ENCODE measurements at places on chromosomes 13 and 19. TPM values are rescaled to one million over a fixed set of nuclear protein-coding genes. Genes with fewer than 3 reads are reported as not detected.

DNA sequence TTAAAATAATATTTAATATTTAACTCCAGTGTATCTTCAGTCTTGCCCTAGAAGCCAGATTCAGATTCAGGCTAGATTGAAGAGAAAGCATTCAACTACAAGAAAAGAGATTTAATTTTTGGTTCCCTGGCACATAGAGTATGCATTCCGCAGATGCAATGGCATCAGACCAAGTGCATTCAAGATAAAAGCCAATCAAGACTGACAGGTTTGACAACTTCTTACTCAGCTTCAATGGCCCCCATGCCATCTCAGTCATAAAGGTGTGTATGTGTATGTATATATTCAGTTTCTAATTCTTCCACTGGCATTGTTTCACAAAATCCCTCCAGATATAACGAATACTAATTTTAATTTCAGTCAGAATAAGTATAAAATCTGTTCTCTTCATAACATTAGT is 650.8 kb upstream of the GPC6 start:
- no peak overlapping the region for H3K27ac ChIP-seq
- no peaks in the 10 kb centered on the region for H3K27me3 ChIP-seq
- H3K4me1 ChIP-seq = no peaks in the 10 kb centered on the region
- H3K36me3 ChIP-seq = no peaks in the 10 kb centered on the region

- H3K36me3 ChIP-seq = no peaks in the 10 kb centered on the region
- H3K4me3 ChIP-seq = no peak overlapping the region
- H3K27me3 ChIP-seq = no peaks in the 10 kb centered on the region
- no peak overlapping the region for H3K27ac ChIP-seq
Observed at GRCh38 chr19:42989851-42990250, 36.4 kb downstream of the PSG11 start.

- H3K4me1 ChIP-seq = peaks cover 20% of the 10 kb centered on the region
- DNase-seq = no peak
- H3K4me3 ChIP-seq = peak overlapping the region; percentile 79
- H3K27me3 ChIP-seq = peaks cover 19% of the 10 kb centered on the region
- peak overlapping the region; percentile 83 for H3K27ac ChIP-seq
Observed at GRCh38 chr13:41457589-41458186, 338 bp downstream of the RGCC start.

GRCh38 chr13:113817860-113818691 is 45.8 kb downstream of the GAS6 start:
- H3K4me1 ChIP-seq = peaks cover 54% of the 10 kb centered on the region
- no peaks in the 10 kb centered on the region for H3K27me3 ChIP-seq
- H3K27ac ChIP-seq = no peak overlapping the region
- no peak for DNase-seq

DNA sequence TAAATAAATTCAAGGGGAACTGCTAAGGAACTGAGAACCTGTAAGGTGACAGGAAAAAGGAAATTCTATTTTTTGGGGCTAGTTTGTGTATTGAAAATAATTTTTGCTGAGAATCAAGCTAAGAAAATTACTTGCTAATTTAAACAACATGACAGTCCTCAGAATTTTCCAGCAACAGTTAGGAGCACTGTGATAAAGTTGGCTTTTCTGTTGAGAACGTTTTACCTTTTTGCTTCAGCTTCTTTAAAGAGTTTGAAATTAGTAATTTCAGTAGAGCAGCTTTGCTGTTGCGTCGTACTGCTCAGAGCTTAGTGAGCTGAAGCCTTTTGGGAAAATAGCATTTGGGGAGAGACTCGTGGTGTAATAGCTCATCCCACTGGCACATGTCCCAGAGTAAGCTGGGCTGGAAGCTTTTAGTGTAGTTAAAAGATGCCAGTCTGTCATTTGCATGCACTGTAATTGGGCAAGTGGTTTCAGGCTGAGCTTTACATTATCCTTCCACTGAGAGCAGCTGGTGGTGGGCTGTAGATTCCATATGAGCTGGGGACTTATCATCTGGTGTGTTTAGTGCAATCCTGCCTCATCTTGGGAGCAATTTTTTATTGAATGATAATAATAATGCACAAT is 69.8 kb downstream of the LRCH1 start:
- H3K4me3 ChIP-seq = no peak overlapping the region
- peak; percentile 10 for DNase-seq
- H3K4me1 ChIP-seq = no peaks in the 10 kb centered on the region
- H3K27ac ChIP-seq = no peak overlapping the region

DNA sequence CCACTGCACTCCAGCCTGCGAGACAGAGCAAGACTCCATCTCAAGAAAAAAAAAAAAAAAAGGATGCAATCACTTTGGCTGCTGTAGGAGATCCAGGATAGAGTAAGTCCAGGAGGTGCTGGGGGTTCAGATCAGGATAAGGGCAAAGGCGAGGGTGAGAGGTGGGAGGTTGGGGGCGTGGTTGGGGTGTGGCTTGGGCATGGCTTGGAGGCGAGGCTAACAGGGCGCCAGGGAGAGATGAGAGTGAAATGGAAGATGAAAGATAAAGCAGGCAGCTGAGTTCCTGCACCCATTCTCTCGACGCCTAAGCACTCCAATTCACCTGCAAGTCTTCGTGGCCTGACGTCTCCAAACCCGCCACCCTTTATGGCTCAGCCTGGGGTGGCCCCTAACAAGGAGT is 25.0 kb upstream of the ZNRF4 start:
- no peak for DNase-seq
- H3K27me3 ChIP-seq = no peaks in the 10 kb centered on the region
- no peak overlapping the region for H3K4me3 ChIP-seq
- peaks cover 5% of the 10 kb centered on the region for H3K4me1 ChIP-seq
- no peak overlapping the region for H3K27ac ChIP-seq
- no peaks in the 10 kb centered on the region for H3K36me3 ChIP-seq

- no peaks in the 10 kb centered on the region for H3K36me3 ChIP-seq
- no peak overlapping the region for H3K4me3 ChIP-seq
- no peak for DNase-seq
- H3K27ac ChIP-seq = no peak overlapping the region
Observed at GRCh38 chr13:31930490-31930889, 101.1 kb upstream of the FRY start.

GRCh38 chr13:92896842-92897241 is 329.8 kb upstream of the GPC6 start:
- H3K4me1 ChIP-seq = no peaks in the 10 kb centered on the region
- H3K36me3 ChIP-seq = no peaks in the 10 kb centered on the region
- H3K4me3 ChIP-seq = no peak overlapping the region
- H3K27me3 ChIP-seq = no peaks in the 10 kb centered on the region

- H3K4me3 ChIP-seq = no peak overlapping the region
- H3K27me3 ChIP-seq = no peaks in the 10 kb centered on the region
Observed at GRCh38 chr13:98482476-98483444, 94.1 kb downstream of the STK24 start.

GRCh38 chr13:99269627-99270241 is 11.6 kb upstream of the GPR18 start:
- peaks cover 3% of the 10 kb centered on the region for H3K36me3 ChIP-seq
- DNase-seq = peak; percentile 36
- H3K4me3 ChIP-seq = no peak overlapping the region
- H3K4me1 ChIP-seq = no peaks in the 10 kb centered on the region
- no peaks in the 10 kb centered on the region for H3K27me3 ChIP-seq

DNA sequence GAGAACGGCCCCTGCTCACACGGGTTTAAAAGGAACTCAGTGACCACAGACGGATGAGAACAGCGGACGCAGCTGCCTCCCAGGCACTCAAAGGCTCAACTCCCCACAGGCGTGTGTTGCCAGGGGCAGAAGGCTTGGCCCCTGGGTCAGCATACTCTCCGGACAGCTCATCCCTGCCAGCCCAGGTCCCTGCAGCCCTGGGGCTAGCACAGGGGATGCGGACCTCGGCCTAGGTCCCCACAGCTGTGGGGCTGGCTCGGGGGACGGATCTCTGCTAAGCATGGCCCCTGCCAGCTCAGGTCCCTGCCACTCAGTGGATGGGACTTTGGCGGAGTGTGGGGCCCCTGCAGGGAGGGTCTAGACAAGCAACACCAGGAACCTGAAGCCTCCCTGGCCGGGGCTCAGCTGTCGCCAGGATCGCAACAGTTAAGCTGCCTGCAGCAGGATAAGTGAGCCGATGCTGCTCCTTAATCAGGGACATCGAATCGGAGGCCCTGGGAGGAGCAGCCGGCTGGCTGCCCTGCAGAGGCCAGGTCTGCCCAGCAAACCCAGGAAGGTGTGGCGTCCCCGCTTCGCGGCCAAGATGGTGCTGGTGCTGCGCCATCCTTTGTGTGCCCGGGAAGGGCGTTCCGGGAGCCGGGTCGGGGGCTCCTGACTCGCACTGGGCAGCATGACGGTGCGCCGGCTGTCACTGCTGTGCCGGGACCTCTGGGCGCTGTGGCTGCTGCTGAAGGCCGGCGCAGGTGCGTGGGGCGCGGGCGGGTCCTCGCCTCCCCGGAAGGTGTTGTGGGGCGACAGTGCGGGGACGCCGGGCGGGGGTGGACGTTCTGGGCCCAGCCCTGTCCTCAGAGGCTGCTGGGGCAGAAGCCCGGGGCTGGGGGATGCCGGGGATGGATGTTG is 32.5 kb downstream of the MCF2L start:
- H3K27me3 ChIP-seq = no peaks in the 10 kb centered on the region
- peak overlapping the region; percentile 50 for H3K27ac ChIP-seq
- peaks cover 56% of the 10 kb centered on the region for H3K36me3 ChIP-seq
- peak; percentile 96 for DNase-seq
- H3K4me1 ChIP-seq = peaks cover 81% of the 10 kb centered on the region

DNA sequence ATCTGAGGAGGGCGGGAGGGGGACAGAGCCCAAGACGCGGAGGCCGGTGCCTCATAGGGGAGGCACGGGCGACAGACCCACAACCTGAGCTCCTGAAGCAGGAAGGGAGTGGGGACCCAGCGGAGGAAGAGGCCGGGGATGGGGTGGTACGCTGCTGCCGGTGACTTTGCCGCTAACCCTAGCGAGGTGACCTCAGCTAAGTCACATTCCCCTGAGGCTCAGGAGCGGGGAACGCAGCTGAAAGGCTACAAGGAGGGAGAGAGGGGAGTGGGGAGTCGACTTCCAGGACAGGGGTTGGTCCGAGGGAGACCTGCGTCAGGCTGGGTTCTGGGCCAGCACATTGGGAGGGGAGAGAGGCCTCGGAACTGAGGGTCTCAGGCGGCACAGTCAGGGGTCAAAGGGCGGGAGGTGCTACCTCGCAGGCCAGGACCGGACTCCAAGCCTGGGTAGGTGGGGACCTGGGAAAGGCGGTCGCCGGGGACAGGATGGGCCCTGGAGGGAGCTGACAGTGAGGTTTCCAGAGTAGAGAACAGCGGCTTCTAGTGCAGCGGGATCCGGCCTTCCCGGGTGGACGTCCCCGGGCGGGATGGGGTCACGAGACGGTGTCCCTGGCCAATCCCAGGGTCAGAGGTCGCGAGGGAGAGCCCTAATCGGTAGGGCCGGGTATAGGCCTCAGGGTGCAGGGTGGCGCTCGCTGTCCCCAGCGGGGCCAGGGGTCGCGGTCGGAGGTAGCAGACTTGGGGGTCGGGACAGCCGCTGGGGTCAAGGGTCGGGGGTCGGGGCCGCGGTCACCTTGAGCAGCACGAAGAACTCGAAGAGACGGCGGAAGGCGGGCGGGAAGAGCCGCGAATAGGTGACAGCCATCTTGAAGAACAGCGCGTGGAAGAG is 699 bp downstream of the TMEM259 start:
- peak overlapping the region; percentile 40 for H3K27ac ChIP-seq
- no peaks in the 10 kb centered on the region for H3K27me3 ChIP-seq
- peaks cover 46% of the 10 kb centered on the region for H3K36me3 ChIP-seq
- peak overlapping the region; percentile 83 for H3K4me3 ChIP-seq
- peaks cover 57% of the 10 kb centered on the region for H3K4me1 ChIP-seq
- no peak for DNase-seq

DNA sequence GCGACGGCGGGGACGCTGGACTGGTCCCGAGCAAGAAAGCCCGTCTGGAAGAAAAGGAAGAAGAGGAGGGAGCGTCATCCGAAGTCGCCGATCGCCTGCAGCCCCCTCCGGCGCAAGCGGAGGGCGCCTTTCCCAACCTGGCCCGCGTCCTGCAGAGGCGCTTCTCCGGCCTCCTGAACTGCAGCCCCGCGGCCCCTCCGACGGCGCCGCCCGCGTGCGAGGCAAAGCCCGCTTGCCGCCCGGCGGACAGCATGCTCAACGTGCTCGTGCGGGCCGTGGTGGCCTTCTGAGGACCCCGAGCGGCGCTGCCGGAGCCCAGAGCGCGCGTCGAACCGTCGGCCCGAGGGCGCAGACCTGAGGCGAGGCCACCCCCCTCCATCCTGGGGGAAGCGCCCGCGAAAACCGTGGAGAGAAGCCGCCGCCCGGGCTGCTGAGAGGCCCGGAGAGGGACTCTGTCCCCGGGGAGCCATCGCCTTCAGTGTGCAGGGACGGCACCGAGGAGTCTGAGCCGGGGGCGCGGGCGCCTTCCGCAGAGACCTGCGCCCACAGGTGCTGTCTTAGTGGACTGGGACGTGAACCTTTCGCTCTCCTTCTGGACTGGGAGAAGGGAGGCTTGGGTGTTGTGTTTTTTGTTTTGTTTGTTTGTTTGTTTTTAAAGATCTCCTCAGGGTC is 3.5 kb downstream of the IER2 start:
- H3K36me3 ChIP-seq = peaks cover 10% of the 10 kb centered on the region
- H3K4me3 ChIP-seq = peak overlapping the region; percentile 75
- no peak for DNase-seq
- H3K27ac ChIP-seq = peak overlapping the region; percentile 98

DNA sequence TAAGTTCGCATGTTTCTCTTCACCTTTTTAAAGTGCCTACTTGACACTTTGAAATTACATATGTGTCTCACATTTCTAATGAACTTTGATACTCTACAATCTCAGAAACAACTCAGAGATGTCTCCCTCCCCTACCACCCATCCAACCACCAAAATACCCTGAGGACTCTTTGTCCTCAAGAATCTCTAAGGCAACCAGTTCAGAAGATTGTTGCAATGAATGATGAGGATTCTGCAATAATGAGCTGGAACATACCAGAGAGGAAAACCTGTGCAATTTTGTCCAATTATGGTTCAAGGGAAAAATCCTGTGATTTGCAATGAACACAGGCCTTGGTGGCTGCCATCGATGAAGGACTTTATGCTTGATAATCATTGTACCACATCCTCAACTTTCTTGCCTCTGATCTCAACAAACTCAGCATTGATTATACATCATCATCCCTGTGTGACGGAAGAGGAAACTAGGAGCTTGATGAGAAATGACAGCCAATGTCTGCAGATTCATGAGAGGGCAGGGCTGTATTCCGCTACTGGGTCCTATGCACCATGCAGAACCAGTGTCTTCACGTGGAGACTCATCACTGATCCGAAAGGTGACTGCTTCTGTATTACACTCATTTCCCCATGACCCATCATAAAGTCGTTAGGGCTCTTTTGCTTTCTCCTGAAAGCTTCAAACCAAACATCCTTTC is 1.1 kb downstream of the FPR1 start:
- H3K4me3 ChIP-seq = no peak overlapping the region
- H3K4me1 ChIP-seq = no peaks in the 10 kb centered on the region
- H3K27me3 ChIP-seq = no peaks in the 10 kb centered on the region
- H3K36me3 ChIP-seq = no peaks in the 10 kb centered on the region
- no peak overlapping the region for H3K27ac ChIP-seq

CEACAM20 gene
- not detected for total RNA-seq

DBP gene
- total RNA-seq = 16.6 TPM

SYNE4 gene
- total RNA-seq = 0.79 TPM

USHBP1 gene
- 2.1 TPM for total RNA-seq
